ENCODE measurements at places on chromosomes 2 and 18.

- DNase-seq: no peak
These were observed 122.6 kb downstream of the CTIF start for GRCh38 chr18:48661421-48661820.

GRCh38 chr18:45590036-45590886 lies 25.0 kb upstream of the SLC14A2 start:
- no peak for DNase-seq

- no peak for DNase-seq
These were observed 6.0 kb upstream of the SNTG2 start for GRCh38 chr2:944693-945092.

- no peak for DNase-seq
These were observed 38.7 kb upstream of the HAAO start for GRCh38 chr2:42830922-42831574.

DNA sequence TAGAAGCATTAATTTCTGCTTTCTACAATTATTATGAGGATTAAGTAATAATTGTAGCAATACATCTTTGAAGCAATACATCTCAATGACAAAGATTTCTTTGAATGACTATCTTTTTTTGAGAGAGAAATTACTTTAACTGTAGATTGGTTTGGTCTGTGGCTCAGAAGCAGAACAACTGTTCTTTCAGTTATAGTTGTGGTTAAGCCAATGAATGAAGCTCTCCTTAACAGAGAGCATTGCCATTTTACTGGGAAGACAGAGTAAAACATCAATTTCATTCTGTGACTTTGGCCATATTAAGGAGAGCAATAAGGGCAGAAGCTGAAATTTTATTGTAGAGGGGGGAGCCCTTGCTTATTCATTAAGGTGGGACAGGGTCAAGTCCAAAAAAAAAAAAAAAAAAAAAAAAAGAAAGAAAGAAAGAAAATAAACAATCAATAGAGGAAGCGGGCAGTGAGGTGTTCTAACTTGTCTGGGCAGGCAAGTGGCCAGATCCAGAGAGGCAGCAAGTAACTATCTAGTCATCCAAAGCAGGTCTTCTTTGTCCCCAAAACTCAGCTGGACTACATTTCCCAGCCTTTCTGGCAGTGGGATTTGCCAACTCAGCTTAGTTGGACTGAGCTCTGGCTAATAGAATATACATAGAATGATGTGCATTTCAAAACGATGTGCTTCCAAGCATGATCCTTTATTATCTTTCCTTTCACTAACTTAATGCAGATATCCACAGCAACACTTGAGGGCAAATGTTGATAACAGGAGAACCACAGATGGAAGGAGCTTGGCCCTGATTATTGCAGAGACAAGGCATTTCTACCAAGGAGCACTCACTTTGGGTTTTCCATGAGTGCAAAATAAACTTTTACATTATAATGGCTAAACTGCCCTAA lies 462.7 kb upstream of the CDH20 start:
- DNase-seq: no peak

DNA sequence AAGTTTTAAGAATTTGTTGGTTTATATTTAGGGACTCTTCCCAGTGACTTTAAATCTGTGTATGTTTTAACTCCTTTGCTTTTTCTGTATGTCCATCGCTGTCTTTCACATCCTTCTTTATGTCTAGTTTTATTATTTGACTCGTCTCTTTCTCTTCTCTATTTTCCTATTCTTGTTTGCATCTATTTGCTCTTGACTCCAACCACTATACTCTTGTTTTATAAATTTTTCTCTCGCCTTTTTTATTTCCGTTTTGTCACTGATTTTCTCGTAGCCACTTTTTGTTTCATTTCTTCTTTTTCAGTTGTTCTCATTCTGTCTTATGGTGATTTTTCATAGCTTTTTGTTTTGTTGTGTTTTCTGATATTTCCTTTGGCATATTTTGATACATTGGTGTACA lies 170.5 kb upstream of the NETO1 start:
- DNase-seq: no peak

DNA sequence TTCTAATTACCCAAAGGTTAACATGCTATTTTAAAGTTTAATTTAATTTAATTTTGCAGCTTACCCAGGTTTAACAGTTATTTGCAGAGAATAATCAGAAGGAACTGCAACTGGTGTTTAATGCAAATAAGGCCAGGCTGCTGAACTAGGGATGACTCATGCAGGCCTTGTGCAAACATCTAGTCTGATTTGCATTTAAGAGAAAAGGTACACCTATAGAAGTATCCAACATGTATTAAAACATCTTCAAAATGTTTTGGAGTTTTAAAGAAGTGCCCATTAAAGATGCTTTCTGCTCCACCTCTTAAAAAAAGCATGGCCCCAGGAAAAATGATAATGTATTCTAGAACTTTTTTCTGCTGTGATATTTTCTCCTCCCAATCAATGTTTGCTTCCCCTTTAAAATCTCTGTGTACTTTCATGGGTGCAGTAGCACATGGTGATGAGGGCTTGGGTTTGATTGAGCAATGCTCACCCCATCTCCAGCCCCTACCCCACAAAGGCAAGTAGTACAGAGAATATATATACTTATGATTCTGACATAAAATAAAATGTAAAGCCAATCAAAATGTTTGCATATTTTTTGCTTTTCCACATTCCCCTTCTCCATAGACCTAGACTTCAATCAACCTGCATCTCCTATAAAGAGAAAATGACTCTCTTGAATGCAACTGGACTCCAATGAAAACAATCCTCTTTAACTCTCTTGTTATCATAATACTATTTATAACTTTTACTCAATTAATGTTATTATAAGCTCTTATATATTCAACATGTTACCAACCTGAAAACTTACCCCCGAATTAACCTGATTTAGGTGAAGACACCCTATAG lies 54.1 kb downstream of the ATP8B1 start:
- DNase-seq: peak; percentile 44

GRCh38 chr2:205800224-205800623 lies 117.9 kb downstream of the NRP2 start:
- DNase-seq: no peak

GRCh38 chr18:63819786-63820185 lies 44.6 kb downstream of the SERPINB7 start:
- no peak for DNase-seq

GRCh38 chr2:195531754-195532153 lies 125.3 kb upstream of the SLC39A10 start:
- DNase-seq: no peak

DNA sequence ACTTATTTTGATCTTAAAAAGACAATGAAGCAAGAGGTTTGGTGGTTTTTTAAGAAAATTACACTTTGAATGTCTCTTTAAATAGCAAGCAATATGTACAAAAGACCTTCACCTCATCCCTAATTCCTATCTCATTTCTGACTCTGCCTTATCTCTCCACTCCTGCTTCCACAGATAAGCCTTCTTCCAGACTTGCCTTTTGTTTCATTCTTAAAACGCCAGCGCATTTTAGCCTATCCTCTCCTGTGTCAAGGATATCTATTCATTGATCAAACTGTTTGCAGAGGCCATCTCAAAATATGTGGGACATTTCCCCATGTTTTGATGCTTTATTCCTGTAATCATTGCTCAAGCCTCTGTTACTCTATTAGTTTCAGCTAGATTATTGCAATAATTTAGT lies 562.5 kb downstream of the PARD3B start:
- DNase-seq: no peak

DNA sequence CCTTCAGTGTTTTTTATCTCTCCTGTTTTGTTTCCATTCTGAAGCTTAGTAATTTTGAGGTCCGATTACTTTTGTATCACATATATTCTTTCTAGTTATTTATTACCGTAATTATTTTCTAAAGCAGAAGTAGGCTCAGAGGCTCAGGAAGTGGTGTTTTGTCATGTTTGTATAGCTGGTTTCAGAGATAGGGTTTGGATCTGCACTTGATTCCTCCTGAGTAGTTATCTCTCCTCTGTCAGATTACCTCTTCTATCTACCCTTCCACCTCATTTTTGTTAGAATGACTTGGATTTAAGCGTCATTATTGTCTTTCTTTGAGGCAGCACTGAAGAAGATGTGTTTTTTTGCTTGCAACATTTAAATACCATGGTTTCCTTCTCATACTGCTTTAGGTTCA lies 95.4 kb downstream of the MTA3 start:
- peak; percentile 13 for DNase-seq

DNA sequence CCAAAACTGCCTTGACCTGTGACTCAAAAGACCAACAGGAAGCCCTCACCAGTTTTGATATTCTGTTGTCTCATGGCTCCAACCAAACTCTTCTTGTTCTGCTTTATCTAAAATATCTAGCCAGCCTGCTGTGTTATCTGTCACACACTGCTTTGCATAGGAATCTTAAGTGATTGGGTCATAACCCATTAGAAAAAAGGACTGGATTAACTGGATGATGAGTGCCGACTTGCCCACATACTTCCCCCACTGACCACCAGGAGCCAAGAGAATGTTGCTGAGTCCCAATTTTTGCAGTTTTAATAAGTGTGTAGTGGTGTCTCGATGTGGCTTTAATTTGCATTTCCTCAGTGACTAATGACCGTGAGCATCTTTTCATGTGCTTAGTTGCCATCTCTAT lies 6.5 kb downstream of the MOGAT1 start:
- no peak for DNase-seq

DNA sequence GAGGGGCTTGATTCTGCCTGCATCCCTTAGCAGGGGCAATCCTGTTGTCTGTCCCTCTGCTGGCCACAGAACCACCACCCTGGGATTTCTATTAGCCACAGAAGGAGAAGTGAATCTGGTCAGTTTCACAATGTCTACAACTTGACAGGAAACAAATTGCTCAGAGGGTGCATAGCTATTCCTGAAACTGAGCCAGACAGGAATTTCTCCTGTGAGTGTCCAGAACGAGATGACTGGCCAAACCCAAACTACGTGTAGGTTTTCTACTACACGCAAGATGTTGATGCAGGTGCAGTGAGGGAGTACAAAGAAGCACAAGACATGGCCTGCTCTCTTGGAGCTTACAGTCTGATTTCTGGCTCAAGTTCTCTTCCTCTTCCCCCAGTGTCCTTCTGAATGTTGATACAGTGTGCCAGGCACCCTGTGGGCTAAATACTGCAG lies 201.9 kb downstream of the CLIP4 start:
- DNase-seq: peak; percentile 33

DNA sequence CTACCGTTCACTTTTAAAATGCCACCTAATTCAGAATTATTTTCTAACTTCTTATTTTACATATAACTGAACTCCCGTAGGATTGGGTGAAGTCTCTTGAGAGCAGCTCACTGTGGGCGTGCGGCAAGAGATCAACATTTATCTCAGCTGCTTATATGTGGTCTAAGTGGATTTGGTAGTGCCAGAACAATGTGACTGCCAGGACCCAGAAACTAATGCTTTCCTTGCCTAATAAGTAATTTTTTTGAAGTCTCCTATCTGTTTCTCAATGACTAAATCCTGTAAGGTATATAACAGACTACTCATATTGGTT lies 11.2 kb upstream of the NFE2L2 start:
- DNase-seq: no peak

DNA sequence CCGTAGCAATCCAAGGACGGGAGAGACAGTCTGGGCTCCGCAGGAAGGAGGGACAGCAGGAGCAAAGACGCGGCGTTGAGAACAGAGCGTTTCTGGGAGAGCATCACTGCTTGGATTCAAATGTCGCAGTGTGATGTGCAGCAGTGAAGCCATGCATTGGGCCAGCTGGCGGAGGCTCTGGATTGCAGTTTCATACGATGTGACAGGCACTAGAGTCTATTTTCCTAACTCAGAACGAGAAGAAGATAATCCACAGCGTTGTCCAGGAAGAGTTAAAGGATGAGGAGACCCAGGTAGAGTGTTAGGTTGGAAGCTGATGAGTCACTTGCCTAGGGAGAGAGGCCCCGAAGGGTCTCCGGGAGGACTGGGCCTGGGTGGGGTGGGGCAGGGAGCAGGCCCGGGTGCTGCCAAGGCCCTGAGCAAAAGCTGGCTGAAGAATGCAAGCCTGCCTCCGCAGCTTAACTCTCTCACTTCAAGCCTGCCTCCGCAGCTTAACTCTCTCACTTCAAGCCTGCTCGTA lies 17.7 kb upstream of the SEMA4C start:
- no peak for DNase-seq

GRCh38 chr2:3131636-3132326 lies 245.8 kb downstream of the EIPR1 start:
- DNase-seq: no peak
